SK-N-SH (cell line): ENCODE measurements at places on chromosomes 1 and 21. TPM values are rescaled to one million over a fixed set of nuclear protein-coding genes. Genes with fewer than 3 reads are reported as not detected.

GPR161 gene
- polyA plus RNA-seq, result 19.2 and 20.1 TPM in 2 replicates

GPN2 gene
- polyA plus RNA-seq, result 20.6 and 24.0 TPM in 2 replicates

PTGFR gene
- polyA plus RNA-seq, result 2.2 and 3.6 TPM in 2 replicates

RGS8 gene
- not detected in 2 replicates for polyA plus RNA-seq

FAM151A gene
- polyA plus RNA-seq, result not detected in 2 replicates

TNFSF4 gene
- 25.9 and 44.6 TPM in 2 replicates for polyA plus RNA-seq

KLHDC7A gene
- not detected in 2 replicates for polyA plus RNA-seq

TSPEAR gene
- 0.03 and 0.08 TPM in 2 replicates for polyA plus RNA-seq

KCNK2 gene
- 12.2 and 16.2 TPM in 2 replicates for polyA plus RNA-seq
